ENCODE measurements at places on chromosomes 12 and 14.
A peak's percentile ranks its signal among the peaks of the same experiment; 100 is the strongest.

GRCh38 chr14:92902726-92903125, 20.2 kb upstream of the CHGA start:
- DNase-seq = no peak

GRCh38 chr14:101665478-101666078, 95.9 kb upstream of the PPP2R5C start:
- DNase-seq = peak; percentile 38

GRCh38 chr12:3419558-3419957, 71.4 kb upstream of the PRMT8 start:
- no peak for DNase-seq

GRCh38 chr12:58202933-58203718, 261.8 kb downstream of the ATP23 start:
- DNase-seq = no peak

DNA sequence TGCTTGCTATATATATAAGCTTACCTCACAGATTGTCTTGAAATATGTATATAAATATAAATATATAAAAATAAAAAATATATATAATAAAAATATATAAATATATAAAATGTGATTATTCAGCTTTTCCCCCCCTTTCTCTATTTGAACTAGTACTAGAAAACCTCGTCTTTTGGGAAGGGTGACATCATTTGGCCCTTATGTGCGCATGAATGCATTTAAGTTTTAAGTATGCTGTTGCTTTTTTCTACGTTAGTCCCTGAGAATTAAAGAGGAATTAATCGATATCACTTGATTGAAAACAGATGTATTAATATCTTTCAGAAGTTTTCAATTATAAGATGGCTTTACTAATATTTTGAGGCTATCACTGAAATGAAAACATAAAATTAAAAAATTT, 69.9 kb downstream of the RAD51B start:
- no peak for DNase-seq

GRCh38 chr12:114671066-114671442, 12.9 kb downstream of the TBX3 start:
- no peak for DNase-seq

DNA sequence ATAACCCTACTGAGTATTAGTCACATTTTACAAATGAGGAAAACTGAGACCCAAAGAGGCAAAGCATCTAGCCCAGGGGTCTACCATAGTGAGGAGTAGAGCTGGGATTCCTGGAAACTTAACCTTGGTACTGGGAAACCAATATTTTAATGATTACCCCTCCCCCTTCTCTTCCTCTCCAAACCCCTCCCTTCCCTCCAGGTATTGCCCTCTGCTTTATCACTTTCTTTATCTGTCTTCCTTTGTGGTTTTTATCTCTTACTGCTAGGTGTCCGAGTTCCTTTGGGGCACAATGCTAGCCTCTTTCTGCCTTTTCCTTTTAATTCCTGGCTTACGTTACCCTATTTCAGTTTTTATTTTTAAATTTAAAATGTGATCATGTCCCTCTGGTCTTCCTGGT, 2.8 kb downstream of the GABARAPL1 start:
- no peak for DNase-seq

- DNase-seq = no peak
These were observed 66.5 kb downstream of the PLEKHG7 start for GRCh38 chr12:92769124-92769901.

- DNase-seq = no peak
These were observed 12.9 kb downstream of the BRI3BP start for GRCh38 chr12:125006365-125006764.

GRCh38 chr12:2957816-2958431, 1.3 kb upstream of the TEAD4 start:
- no peak for DNase-seq
